ENCODE measurements at places on chromosomes 6 and 20.

- no peak for DNase-seq
These were observed 79.4 kb downstream of the ROS1 start for GRCh38 chr6:117346142-117346930.

DNA sequence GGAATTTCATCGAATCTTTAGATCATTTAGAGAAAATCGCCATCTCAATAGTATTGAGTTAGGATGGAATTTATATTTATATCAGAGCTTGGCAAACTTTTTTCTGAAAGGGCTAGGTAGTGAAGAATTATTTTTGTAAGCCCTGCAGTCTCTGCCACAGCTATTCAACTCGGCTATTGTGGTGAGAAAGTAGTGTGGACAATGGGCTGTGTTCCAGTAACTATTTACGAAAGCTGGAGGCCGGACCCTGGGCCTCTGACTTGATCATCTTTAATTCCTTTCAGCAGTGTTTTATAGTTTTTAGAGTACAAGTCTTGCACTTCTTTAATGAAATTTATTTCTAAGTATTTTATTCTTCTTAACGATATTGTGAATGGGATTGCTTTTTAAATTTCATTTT is 201.5 kb downstream of the FARS2 start:
- no peak for DNase-seq

- no peak for DNase-seq
These were observed 23.3 kb downstream of the NOX3 start for GRCh38 chr6:155432293-155432692.

DNA sequence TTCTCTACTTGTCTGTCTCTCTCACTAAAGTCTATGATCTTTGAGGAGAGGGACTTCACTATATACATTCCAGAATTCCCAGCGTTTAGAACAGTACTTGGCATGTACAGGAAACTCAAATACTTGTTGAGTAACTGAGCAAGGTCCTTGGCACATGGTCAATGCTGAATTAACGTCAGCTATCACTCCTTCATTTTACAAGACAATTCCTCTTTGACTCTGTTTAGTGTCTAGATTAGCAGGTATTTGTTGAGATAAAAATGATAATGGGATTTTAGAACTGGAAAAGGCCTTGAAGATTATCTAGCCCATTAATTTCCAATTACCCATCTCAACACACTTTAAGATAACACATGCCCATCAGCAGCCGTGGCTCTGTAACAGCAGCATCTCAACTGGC is 6.6 kb upstream of the GUCA1B start:
- no peak for DNase-seq

DNA sequence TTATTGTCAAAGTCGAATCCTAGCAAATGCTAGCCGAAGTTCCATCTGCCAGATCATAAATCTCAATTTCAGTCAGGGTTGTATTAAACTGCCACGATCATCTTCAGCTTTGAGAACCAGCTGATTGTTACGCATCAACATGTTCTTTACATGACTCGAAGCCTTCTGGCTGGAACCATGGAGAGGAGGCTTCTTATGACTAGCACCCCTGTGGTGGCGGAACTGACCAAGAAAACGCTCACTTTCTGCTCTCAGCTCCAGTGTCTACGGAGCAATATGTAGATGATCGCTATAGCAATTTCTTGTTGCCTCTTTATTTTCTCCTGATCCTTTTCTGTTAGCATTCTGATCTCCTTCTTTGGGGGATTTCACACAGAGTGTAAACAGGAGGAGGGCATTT is 479.4 kb upstream of the SLC35B3 start:
- DNase-seq, result no peak

DNA sequence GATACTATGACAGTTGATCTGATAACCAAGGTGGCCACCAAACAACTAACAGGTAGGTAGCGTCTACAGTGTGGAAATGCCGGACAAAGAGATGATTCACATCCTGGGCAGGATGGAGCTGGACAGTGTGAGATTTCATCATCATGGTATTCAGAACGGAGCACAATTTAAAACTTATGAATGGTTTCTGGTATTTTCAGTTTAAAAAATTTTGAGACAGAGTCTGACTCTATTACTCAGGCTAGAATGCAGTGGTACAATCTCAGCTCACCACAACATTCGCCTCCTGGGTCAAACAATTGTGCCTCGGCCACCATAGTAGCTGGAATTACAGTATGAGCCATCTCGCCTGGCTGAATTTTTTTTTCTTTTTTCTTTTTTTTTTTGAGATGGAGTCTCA is 43.8 kb downstream of the CEP57L1 start:
- no peak for DNase-seq

DNA sequence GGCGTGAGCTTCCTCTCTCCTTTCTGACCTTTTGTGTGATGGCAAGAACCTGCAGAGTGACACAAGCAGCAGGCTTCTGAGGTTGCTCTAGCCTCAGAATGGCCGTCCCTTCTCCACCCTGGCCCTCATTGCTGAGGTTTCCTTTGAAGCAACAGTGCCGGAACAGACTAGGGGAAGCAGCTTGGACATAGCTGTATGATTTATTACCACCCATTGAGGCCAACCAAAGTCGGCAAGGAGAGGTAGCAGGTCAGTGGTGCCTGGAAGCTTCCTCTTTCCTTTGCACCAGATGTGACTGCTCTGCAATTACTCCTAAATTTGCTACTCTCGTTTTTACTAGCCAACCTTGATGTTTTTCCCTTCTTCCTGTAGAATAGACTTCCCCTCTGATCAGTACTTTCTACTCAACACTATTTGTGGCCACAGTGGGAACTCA is 31.4 kb downstream of the PTPN1 start:
- no peak for DNase-seq

DNA sequence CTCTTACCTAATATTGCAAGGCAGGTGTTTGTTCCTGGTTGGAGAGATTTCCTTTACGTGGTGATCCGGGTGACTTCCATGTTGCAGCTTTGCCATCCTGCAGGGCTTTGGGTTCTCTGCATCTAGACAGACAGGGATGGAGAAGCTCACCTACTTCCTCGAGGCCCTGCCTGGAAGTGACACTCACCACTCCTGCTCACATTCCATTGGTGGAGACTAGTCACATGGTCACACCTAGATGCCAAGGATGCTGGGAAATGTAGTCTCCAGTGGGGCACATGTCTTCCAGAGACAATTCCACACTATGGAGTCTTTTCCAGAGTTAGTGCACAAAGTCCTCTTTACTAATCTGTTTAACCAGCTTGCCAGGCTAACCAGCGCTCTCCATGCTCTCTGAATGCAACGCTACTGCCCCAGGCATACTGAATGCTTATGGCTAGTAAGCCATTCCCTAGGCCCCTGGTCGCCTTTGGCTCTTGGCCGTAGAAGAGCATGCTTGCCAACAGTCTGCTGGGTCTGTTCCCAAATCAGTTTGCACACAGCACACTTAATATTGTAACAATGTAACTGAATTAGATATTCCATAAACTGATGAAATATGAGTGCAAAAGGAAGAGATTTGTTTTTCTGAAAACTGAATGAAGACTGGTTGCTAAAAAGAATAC is 6.7 kb upstream of the KCNK15 start:
- peak; percentile 56 for DNase-seq

DNA sequence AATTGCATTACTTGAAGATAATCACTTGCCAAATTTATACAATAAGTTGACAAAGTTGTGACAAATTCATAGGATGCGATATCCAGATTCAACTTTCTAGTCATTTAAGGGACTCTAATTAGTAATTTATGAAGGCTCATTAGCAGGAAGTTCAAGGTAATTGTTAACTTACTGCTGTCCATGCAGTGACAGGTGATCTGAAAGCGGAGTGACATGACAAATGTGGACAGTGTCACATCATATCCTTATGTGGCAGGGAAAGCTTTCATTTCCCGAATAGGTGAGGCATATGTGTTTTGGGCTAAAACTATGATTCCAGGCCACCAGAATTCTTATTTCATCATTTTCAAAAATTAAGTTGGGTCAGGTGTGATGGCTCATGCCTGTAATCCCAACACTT is 115.9 kb upstream of the BMP2 start:
- no peak for DNase-seq

Data from heart left ventricle (tissue), 16 donors.